ENCODE measurements at places on chromosomes 16 and 17.

DNA sequence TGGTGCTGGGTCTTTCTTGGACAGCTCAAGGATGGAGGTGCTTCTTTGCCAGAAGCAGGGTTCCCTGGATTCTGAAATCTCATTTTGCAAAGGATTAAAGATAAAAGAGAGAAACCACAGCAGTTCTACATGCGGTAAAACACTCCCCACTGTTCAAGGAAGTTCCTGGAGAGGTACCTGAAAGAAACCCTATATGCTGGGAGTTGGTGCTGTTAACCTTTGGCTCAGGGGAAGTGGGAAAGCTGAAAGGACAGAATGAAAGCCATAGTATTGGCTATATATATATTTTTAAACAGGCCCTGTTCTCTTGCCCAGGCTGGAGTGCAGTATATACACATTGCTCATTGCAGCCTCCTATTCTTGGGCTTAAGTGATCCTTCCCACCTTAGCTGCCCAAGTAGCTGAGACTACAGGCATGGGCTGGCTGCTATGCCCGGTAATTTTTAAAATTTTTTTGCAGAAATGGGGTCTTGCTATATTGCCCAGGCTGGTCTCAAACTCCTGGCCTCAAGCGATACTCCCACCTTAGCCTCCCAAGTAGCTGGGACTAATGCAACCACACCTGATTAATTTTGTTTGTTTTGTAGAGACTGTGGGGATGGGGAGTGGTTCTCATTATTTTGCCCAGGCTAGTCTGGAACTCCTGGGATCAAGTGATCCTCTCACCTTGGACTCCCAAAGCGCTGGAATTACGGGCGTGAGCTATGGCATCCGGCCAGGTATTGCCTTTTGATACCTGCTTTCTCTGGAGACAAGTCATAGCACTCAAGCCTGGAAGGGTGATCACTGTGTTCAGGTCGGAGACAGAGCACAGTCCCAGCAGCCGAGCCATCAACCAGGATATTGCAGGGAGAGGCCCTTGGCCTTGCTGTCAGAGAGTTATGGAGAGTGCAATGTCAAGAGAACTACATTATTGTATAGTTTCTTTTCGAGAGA, 55.2 kb downstream of the MSI2 start:
- DNase-seq, result no peak

DNA sequence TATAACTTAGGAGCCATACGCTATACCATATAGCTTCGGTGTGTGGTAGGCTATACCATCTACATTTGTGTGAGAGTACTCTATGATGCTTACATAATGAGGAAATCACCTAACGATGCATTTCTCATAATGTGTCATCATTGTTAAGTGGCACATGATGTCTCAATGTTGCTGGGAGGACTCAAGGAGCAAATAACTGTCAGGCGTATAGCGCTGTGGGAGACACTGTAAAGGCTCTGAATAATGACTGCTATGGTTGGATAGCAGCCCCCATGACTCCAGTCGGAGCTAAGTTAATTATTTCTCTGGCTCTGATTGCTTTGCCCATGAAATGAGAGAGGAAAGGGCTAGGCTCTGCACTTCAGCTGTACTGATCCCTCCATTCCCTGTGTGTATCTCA, 197.2 kb downstream of the RGS9 start:
- no peak for DNase-seq

DNA sequence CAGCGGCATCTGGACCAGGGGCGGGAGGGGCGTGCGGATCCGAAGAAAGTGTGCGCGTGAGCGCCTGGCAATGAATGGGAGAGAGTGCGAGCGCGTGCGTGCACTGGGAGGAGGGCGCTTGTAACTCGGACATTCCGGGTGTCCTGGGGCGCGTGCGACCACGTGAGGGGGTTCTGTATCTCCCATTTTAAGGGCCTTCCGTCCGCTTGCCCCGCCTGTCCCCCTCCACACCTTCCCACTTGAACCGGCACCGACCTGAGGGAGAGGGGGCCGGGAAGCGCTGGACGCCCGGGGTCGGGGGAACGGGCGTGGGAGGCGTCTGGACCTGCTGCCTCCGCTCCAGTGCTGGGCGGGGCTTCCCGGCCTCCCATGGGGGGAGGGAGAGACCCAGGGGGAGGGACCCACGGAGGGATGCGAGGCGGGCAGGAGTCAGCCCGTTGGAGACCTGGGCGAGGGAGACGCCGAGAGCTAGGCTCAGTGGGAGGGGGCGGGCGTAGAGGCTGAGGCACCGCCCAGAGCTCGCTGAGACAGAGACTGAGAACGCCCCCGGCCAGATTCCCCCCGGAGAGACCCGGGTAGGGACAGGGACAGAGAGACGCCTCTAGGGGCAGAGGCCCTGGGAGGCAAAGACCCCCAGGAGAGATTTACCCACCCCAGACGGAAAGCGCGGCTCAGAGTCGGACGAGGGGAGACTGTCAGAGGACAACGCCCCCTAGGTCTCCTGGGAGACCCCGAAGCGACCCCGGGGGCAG, at the start of gene KREMEN2:
KREMEN2 (plus strand) TSS at position 553 of the 752 bp plus-strand sequence. CDS start 246 bp downstream, outside the sequence.
- peak; percentile 56 for DNase-seq

DNA sequence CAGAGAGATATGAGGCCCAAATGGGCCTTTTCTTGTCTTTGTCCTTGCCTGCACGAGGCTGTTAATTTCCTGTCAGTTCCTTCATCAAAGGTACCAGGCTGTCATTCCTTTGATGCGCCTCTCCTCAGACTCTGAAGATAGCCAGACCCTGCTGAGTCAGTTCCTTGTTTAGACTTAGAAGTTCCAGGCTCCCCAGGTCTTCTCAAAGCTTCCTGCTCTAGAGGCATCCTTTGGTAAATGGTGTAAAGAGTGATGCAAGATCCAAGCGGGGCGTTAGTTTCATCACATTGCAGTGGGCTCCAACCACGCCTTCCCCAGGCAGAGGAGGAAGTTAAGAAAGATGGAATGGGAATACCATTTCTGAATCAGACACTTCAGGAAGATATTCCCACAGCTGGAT, 4.0 kb upstream of the CDH11 start:
- no peak for DNase-seq

- no peak for DNase-seq
Measured at GRCh38 chr17:72525225-72526015, 404.6 kb downstream of the SOX9 start.

DNA sequence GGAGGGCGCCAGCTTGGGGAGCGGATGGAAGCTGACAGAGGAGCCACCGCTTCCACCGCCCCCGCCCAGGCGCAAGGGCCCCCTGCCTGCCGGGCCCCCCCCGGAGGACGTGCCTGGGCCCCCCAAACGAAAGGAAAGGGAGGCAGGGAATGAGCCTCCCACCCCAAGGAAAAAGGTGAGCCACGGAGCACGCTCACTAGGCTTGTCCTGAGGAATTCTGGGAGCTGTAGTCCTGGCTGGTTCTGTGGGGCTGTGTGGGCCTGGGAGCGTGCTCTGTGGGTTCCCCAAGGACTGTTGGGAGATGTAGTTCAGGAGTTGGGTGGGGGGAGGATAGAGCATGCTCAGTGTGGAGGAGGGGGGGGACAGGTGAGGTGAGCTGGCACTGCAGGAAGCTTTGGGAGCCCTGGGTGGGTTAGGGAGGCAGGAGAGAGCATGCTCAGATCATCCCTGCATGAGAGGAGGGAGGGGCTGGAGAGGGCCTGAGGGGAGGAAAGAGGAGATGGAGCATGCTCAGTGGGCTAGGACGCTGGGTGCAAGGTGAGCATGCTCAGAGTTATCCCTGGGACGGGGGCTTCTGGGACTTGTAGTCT, 4.5 kb downstream of the FBXL19 start:
- DNase-seq, result peak; percentile 50

DNA sequence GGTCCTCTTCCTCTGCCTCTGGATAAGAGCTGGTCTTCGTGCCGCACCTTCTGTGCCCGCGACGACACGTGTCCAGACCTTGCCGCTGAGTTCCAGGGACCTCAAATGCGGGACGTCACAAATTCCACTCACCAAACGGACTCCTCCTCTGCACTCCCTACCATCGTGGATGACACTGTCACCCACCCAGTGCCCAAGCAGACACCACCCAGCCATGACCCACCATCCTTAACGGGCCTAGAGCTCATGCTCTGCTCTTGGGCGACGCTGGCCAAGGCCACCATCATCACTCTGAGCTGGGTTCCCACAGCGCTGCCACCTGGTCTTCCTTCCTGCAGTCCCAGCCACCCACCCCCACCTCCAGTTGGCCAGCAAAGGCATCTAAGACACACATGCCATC, 96.4 kb upstream of the RPL38 start:
- DNase-seq, result no peak

Measured in inflammatory macrophage treated with lipopolysaccharide for 1 hour (primary cell).